Fibroblast of skin of left quadriceps (primary cell): ENCODE measurements at places on chromosomes 2 and 18.
A peak's percentile ranks its signal among the peaks of the same experiment; 100 is the strongest.

- DNase-seq: no peak
Observed at GRCh38 chr18:44424645-44425035, 256.0 kb upstream of the SETBP1 start.

- DNase-seq: no peak
Observed at GRCh38 chr2:85503851-85504777, 34.9 kb upstream of the MAT2A start.

- DNase-seq: no peak
Observed at GRCh38 chr2:21924640-21925285, 801.0 kb downstream of the TDRD15 start.

DNA sequence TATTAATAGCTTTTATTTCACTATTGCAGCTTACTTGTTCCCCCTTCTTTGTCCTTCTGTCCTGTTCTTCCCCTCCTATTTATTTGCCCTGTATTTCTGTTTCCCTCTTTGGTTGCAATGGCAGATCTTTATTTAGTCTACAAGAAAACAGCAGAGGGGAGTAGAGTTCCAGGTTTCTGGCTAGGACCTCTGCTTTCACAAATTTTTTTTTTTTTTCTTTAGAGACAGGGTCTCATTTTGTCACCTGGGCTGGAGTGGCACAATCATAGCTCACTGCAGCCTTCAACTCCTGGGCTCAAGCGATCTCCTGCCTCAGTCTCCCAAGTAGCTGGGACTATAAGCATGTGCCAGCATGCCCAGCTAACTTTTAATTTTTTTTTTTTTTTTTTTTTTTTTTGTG is 188.1 kb upstream of the SPRED2 start:
- DNase-seq: no peak

GRCh38 chr2:240364961-240365775 is 70.3 kb upstream of the GPC1 start:
- DNase-seq: no peak

DNA sequence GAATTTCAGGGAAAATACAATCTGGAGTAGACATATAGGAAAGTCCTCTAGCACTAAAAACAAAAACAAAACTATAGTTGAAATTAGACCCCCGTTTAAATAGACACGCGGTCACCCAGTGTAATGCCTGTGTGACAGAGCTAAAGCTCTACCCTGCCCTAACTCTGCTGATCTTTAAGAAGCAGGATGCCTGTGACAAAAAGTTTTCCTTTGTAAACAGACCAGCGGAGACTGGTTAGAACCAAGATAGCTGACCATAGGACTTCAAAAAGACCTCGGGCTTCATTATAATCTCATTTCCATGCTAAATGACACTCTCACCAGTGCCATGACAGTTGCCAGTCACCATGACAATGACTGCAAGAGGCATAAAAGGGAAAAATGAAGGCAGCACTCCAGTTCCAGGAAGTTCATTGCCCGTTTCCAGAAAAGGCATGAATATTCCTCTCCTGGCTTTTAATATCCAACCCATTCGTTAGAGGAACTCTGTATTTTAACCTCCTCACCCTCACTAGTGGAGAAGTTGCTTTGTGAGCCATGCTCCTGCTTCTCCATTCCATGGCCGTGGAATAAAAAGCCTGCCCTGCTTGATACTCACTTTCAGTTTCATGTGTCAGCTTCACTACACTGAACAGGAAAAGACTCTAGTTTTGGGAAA is 157.2 kb upstream of the COPS8 start:
- no peak for DNase-seq

DNA sequence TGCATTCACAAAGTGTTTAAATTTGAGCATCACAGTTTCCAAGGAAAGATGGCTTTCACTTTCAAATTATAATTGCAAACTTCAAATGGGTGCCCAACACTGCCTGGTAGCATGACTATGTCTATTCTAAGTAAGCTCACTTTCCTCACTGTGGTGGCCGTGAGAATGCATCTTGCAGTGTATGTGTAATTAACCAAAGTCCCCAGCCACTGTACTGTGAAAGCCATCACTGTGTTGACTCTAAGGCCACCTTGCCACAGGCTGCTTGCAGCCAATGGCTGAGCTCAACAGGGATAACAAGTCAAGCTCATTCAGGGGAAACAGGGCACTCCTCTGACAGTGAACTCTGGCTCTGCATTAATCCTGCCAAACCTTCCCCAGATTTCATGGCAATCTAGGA is 43.3 kb upstream of the LGALSL start:
- no peak for DNase-seq

- DNase-seq: no peak
Observed at GRCh38 chr2:212845941-212846340, 305.5 kb downstream of the IKZF2 start.

GRCh38 chr2:171178993-171179392 is 18.3 kb upstream of the TLK1 start:
- DNase-seq: no peak

DNA sequence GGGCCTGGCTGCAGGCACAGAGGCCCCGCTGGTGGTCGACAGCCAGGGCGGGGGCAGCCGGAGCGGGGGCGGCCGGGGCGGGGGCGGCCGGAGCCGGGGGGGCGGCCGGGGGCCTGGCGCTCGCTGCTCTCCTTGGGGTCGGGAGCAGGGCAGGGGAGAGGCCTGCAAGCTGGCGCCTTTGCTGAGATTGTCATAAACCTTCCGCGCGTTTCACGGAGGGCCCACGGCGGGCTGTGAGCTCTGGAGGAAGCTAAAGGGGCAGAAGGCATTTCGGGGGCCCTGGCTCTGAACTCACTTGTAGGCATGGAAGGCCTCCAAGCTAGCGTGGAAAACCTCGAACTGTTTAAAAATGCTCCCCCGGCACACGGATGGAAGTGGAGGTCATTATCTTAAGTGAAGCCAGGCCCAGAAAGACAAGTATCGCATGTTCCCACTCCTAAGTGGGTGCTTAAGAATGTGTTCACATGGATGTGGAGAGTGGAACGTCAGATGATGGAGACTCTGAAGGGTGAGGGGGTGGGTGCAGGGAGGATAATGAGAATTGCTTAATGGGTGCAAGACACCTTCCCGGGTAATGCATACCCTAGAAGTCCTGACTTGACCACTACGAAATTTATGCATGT is 629 bp downstream of the PRELID3A start:
- no peak for DNase-seq

DNA sequence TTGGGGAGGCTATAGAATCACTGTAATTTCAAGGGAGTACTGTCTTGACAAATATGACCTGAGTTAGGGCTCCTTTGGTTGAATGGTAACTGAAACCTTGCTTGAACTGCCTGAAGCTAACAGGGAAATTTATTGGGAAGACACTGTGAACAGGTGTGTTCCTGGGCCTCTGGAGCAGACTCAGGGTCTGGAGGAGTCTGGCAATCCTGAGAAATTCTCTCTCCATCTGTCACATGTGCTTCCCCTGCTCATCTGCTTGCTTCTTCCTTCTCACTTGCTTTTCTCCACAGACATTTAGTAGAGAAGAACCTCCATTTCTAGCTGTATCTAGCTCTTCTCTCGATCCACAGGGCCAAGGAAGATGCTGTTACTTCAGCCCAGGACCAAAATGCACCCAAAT is 476.5 kb downstream of the LRP1B start:
- no peak for DNase-seq

GRCh38 chr2:62196278-62196901 is 475 bp downstream of the B3GNT2 start:
- DNase-seq: no peak

GRCh38 chr18:1408376-1408775 is 503.7 kb downstream of the ADCYAP1 start:
- DNase-seq: no peak

- no peak for DNase-seq
Observed at GRCh38 chr2:209505410-209505809, 81.6 kb downstream of the MAP2 start.

GRCh38 chr18:30618567-30618966 is 424.0 kb downstream of the DSC3 start:
- DNase-seq: no peak

- DNase-seq: no peak
Observed at GRCh38 chr18:10194592-10194991, 259.8 kb upstream of the APCDD1 start.

DNA sequence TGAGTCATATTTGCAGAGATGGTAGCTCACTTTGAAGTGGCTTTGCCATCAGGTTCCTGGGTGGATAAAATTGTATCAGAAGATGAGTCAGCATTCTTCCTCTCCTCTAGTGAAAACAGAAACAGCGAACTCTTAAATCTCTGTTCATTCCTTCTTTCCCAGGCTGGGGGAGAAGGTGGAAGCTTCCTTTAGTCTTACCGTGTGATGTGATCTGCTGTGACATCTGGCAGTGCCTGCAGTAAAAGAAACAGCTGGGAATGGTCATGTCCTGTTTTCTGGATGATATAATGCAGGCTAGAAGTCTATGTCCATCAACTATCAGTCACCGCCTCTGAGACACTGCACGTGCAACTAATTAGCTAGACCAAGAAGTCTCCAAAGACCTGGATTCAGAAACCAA is 171.6 kb downstream of the VAPA start:
- DNase-seq: peak; percentile 60

GRCh38 chr2:89763254-89763580 is 1071.7 kb downstream of the RPIA start:
- DNase-seq: no peak

GRCh38 chr2:127105656-127106456 is 1.1 kb downstream of the BIN1 start:
- DNase-seq: peak; percentile 16

GRCh38 chr2:181178823-181179412 is 198.5 kb downstream of the UBE2E3 start:
- DNase-seq: no peak

DNA sequence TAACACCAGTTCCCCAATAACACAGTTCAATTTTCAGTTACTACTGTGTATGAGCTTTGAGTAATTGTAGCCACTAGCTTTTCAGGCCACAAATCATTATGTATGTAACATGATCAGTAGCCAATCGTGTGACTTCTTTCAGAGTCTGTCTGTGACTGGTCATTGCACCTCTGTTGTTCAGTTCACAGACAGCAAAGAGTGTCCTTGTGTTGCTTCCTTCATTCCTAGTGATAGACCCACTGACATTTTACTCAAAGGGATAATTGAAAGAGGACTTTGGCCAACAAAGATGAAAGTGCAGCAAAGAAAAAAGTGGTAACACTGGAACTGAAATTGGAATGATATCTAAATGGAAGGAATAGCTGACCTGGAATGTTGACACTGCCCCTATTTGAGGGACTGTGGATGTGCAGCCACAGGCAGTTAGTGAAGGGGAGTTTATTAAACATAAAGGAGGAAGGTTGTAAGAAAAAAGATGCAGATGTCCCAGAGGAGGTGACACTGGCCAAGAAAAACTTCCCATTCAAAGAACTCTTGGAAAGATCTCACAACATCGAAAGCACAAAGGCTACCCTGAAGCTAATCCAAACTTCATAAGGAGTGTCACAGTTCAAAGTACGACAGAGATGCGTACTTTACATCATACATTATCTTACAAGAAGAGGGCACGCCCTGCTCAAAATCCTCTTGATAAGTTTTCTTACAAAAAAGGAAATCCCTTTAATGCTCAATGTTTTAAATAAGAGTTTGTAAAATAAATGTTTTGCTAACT is 19.3 kb downstream of the TTC39C start:
- no peak for DNase-seq

DNA sequence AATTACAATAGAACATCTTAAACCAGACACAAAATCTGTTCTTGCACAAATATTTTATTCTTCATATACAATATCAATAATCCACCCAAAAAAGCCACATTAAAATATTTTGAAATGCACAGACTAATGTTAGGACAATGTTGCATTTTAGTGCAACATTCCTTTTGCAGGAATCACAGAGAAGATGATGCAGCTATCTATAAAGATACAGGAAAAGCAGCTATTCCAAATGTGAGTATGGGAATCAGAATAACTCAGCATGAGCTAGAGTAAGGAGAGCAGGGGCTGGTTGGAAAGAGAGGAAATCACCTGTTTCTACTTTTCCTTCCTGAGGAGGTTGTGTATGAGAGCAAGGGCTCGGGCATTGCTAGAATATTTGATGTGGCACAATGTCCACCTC is 4.8 kb downstream of the C2orf66 start:
- no peak for DNase-seq

DNA sequence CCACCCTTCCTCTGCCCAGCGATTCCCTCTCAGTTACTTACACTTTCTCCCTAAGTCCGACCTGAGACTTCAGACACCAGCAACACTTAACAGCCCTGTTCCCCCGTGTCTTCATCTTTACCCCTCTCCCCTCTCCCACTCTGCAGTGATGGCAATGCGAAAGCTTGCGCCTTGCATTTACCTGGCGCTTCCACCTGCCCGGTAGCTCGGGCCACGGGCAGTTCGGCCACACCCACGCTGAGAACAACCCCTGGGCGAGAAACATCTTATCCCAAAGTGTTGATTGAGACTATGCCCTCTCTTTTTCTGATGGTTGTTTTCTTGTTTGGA is 558 bp downstream of the DNAJC10 start:
- no peak for DNase-seq

- DNase-seq: no peak
Observed at GRCh38 chr2:203774760-203775159, 68.3 kb downstream of the CD28 start.
